ENCODE measurements at places on chromosomes 1 and 21.

GRCh38 chr1:63836374-63836773, 62.6 kb downstream of the ROR1 start:
- no peak for DNase-seq

- no peak for DNase-seq
Measured at GRCh38 chr1:211210052-211210451, 49.1 kb upstream of the RCOR3 start.

DNA sequence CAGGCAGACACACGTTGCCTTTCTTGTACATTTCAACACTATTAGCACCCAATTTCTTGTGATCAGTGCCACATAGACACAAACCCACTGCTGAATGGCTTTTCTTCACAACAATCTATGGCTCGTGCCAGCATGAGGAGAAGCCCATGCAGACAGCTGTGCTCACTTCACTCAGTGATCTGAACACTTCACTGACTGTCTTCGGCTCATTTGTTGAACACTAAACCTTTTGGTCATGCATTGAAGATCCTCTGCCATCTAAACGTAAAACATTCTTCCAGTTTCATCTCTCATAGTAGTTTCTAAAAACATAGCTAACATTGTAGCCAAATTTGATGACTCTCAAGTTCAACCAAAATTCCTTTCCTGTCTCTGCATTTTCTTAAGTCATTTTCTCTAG, 331.0 kb upstream of the ZP4 start:
- DNase-seq = no peak

- DNase-seq = peak; percentile 64
Measured at GRCh38 chr1:154943649-154944400, 7.3 kb upstream of the PMVK start.

DNA sequence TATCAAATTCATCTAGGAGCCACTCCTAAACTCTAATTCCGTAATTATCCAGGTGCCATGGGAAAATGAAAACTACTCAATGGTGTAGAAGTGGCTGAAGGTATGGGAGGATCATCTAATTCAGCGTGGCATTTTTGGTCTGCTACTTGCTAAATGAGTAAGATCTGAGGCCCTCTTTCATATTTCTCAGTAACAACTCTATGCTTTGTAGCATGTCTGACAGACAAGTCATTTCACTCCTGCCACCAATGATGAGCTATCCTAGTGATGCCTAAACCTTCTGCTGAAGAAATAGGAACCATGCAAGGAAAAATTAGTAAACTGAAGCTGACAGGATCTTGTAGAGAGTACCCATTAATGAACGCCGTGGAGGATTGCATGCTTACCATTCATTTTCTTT, 145.3 kb downstream of the NTNG1 start:
- DNase-seq = no peak

GRCh38 chr21:35086357-35086756, 37.3 kb upstream of the RUNX1 start:
- no peak for DNase-seq

DNA sequence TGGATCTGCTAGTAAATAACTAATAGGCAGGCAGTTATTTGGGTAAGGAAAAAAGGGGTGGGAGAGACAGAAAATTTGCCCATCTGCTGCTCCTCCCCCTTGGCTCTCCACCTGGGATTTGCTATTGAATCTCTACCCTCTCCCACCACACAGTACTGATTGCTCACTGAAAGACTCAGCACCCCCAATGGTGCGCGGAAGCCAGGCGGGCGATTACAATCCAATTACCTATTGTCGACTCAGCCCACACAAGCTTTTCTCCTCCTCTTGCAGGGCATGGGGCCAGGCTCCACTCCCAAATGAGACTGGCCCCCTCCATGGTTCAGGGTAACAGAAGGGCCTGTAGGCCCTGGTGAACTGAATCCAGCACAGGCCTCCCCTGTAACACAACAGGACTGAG, 2.7 kb upstream of the HMGN2 start:
- no peak for DNase-seq

DNA sequence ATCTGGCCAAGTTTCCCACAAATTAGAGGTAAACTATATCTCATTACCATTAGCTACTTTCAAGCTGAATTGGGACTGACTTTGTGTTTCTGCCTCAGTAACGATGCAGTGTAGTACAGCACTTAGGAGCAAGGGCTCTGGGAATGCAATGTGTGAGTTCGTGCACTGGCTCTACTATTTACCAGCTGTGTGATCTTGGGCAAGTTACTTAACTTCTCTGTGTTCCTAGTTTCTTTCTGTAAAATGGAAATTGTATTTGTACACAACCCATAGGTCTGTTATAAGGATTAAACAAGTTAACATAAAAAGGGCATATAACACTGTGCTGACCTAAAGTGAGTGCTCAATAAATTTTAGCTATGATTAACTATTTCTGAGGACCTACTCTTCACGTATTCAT, 65.0 kb upstream of the CSF1 start:
- no peak for DNase-seq

- DNase-seq = no peak
Measured at GRCh38 chr1:229272164-229273158, 1.6 kb downstream of the RAB4A start.

- no peak for DNase-seq
Measured at GRCh38 chr1:174359454-174359805, 88.3 kb upstream of the GPR52 start.

GRCh38 chr21:28308516-28308915, 684.2 kb downstream of the LTN1 start:
- no peak for DNase-seq

DNA sequence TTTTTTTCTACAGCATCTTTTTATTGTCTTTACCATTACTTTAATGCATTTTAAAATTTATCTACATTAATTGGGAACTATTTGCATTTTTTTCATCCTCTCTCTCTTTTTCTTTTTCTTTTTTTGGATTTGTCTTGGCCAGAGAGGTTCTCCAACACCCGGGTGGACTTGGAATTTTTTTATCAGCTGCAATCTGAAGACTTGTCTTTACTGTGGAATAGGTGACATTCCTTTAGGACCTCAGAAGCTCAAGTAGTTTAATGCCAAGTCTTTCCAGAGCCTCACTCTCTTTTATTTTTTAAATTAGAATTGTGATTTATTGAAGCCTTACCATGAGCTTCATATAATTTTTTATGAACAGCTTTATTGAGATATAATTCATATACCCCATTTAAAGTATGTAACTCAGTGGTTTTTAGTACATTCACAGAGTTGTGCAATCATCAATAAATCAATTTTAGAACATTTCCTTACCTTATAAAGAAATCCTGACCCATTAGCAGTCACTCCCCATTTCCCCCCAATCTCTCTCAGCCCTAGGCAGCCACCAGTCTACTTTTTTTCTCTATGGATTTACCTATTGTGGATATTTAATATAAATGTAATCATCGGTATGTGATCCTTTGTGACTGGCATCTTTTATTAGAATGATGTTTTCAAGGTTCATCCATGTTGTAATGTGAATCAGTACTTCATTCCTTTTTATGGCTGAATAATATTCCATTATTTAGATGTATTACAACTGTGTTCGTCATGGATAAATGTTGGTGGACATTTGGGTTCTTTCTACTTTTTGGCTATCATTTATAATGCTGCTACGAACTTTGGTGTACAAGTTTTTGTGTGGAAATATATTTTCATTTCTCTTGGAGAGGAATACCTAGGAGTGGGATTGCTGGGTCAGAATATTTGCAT, 6.2 kb downstream of the TUFT1 start:
- DNase-seq = no peak

DNA sequence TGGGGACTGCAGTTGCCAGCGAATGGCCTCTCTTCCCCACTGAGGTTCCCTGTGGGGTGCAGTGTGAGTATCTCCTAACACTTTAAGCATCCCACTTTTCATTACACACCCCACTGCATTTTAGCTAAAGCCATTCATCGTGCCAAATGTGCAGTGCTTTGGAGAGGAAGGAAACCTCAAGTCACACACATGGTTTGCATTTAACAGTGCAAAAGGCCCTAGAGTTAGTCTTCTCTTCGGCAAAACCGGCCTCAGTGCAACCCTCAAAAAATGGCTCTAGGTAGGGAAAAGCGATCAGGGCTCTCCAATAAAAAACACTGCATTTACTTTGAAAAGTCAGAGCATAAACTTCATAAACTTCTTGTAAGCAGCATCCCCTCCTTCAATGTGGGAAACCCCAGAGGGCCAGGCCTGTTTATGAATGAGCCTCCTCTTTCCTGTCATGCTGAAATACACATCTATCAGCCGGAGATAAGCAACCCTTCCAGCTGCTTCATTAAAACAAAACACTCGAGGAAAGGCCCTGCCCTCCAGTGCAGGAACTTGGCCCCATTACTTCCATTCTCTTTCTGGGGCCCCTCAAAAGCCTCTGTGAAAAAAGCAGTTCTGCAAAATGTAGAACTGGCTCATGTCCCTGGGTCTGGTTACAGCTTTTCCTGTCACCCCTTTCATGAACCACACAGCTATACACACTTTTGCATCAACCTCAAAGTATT, 184.0 kb downstream of the CDC7 start:
- DNase-seq = no peak
